MV-4-11 (cell line): ENCODE measurements at places on chromosomes 6 and 20.
A peak's percentile ranks its signal among the peaks of the same experiment; 100 is the strongest.

DNA sequence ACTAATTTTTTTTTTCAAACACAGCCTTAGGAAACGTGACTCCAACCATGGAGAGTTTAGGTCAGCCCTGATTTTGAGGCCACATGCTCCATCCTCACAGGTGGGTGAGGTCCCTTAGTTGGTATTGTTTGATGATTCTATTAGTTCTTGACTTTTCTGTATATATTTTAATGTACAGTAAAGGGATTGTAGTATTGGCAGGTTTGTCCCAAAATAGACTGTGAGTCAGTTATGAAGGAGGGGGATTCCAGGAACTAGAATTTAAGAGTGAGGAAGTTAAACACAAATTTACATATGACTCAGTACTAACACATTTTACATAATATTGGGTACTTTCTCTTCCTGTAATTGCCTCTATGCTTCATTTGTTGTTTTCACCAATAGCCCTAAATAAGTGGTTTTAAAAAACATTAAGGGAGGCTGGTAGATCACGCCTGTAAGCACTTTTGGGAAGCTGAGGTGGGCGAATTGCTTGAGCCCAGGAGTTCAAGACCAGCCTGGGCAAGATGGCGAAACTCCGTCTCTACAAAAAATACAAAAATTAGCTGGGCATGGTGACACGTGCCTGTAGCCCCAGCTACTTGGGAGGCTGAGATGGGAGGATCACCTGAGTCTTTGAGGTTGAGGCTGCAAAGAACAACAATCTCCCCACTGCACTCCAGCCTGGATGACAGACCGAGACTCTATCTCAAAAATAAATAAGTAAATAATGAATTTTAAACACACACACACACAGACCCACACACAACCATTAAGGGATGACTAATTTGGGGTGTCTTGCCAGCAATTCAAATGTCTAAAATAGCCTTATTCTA, 81.8 kb downstream of the SGK1 start:
- peak; percentile 93 for DNase-seq

DNA sequence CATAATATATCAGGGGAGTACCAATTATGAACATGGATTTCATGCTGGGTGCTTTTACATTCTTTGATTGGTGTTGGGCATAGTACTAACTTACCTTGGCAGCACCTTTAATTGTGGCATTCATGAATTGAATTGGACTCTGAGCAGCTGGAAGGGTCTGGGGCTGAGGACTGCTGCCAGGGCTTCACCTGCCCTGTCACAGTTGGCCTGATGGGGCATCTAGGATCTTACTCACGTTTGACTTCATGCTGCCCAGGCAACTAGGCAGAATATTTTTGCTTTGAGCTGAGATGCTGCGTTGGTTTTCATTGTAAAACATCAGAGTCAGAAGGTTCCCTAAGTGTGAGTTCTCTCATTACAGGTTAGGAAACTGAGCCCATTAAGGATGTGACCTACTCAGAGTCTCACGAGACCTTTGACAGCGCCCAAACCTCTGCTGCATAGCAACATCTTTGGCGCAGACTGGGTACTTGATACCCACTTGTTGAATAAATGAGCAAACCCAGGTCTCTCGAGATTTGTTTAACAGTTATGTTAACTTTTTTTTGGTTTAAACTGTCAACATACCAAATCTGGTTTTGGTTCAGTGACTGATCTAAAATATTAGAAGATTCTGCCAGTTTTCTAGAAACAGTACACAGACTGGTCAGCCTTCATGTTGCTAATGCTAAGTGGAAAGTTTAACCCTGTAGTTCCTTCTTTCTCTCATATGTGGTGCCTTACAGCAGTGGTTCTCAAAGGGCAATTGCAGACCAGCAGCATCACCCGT, 104.9 kb downstream of the TCP11 start:
- no peak for DNase-seq

DNA sequence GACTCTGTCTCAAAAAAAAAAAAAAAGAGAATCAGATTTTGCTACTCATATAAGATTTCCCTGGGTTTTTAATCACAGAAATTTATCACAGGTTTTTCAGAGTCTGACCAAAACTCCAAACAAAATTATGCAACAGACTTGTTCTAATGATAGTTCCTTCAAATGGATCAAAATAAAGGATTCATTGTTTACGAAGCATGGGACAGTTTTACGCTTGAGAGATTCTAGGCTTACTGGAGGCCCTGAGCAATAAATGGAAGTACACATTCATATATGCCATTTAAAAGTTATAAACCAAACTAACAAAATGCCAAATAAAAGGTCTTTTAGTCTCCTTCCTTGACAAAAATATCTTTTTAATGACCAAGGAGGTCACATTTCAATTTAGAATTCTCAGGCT, 245.1 kb upstream of the KCNQ5 start:
- DNase-seq = no peak

GRCh38 chr6:157539421-157539822, 158.4 kb downstream of the ZDHHC14 start:
- DNase-seq = no peak

DNA sequence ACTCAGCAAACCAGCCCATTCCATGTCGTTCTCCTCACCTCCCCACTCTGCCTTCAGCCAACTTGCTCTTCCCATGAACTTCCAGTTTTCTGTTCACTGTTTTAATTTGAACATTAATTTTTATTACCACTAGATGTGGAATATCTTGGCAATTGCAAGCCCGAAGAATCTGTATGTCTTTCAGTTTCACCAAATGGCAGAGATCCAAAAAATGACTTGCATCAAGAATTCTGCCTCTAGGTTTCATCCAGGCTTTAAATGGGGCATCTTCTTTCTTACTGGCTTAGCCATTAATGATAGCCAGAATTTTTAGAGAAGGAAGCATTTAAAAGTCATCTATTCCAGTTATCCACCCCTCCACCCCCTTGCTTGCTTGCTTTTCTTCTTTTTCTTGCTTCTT, 39.0 kb downstream of the CAP2 start:
- no peak for DNase-seq

DNA sequence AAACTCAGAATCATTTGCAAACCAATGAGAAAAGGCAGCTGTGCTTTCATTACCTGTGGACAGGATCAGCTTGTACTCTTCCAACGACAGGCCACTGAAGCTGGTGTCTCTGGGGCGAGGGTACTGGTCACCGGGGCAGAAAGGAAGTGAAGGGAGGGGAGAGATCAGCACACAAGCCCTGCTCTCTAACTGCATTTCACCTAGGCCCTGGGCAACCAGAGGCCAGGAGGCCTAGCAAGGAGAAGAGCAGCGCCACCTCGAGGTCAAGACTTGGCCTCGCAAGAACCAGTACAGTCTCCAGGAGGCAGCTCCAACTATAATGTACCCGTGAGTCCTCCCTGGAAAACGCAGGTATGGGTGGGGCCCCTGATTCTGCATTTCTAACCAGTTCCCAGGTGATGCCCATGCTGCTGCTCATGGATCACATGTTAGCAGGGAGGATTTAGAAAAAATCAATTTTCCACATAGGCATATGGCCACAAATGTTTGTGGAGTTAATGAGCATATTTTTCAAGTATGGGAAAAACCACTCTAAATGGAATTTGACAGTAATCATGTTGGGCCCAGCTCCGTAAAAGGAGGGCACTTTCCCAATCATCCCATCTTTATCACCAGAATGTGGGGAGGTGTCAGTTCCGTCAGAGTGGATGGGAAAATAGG, 11.0 kb downstream of the UQCC2 start:
- DNase-seq = peak; percentile 35

GRCh38 chr20:56487216-56487615, 18.8 kb downstream of the RTF2 start:
- DNase-seq = no peak

GRCh38 chr6:133947302-133947900, 5.6 kb upstream of the TBPL1 start:
- no peak for DNase-seq

DNA sequence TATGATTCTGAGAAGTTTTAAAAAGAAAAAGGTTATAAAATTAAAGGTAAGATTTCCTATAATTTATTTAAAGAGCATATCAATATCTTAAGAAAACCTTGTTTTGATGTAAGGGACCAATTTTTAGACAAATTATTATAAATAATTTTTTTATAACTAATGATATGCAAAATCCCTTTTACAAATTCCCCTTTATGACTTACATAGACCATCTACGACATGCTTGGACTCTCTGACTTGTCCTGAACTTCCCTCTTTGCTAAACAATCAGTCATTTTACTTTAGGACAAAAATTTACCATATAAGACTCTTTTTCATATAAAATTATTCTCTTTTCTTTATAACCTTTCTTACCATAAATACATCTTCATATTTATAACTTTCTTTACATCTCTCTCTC, 15.3 kb upstream of the ANGPT4 start:
- peak; percentile 17 for DNase-seq

DNA sequence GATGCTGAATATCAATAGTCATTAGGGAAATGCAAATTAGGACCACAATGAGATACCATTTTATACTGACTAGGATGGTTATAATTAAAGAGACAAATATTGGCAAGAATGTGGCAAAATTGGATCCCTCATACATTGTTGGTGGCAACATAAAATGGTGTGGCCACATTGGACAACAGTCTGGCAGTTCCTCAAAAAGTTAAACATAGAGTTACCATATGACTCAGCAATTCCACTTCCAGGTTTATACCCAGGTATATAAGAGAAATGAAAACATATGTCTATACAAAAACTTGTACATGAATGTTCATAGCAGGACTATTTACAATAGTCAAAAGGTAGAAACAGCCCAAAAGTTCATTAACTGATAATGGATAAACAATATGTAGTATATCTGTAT, 2.0 kb upstream of the CRIP3 start:
- peak; percentile 84 for DNase-seq

GRCh38 chr6:10219510-10219909, 195.4 kb downstream of the TFAP2A start:
- DNase-seq = peak; percentile 53
